ENCODE measurements at places on chromosomes 4 and X.

DNA sequence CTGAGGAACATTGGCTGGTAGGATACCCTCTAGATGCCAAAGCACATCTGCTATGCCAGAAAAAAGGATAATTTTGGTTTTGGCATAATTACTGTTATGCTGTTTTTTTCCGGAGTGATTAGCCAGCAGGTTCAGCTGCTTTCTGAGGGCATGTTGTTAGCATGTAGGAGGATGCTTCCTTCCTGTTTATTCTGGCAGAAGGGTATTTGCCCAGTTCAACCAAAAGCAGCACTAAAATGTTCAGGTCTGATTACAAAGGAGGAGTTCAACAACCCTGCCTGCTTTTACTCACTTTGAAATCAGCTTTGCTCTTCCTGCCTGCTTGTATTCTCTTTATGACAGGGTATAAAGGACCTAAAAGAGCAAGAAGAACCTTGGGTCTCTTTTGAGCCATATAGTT, 21.9 kb downstream of the ERCC6L start:
- DNase-seq, result no peak

GRCh38 chr4:174503079-174503715, 19.1 kb downstream of the HPGD start:
- no peak for DNase-seq

- DNase-seq, result no peak
Observed at GRCh38 chr4:62912531-62912930, 1496.7 kb downstream of the TECRL start.

- DNase-seq, result no peak
Observed at GRCh38 chrX:70402721-70403120, 20.4 kb upstream of the GDPD2 start.

GRCh38 chr4:51878431-51878830, 35.5 kb downstream of the DCUN1D4 start:
- no peak for DNase-seq

GRCh38 chr4:37946503-37947179, 13.6 kb upstream of the PTTG2 start:
- DNase-seq, result no peak

- no peak for DNase-seq
Observed at GRCh38 chr4:113153529-113154101, 104.2 kb downstream of the ANK2 start.

DNA sequence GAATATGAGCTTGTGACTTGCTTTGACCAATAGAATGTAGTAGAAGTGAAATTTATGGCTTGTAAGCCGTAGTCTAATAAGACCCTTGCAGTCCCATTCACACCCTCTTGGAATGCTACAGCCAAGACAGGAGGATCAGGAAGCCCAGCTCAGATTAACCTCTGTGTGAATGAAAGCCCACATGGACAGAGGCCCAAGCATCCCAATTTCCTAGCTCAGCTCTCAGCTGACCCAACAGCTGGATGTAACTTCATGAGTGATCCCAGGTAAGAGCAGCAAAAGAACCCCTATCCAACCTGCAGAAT, 12.8 kb upstream of the PPM1K start:
- no peak for DNase-seq

DNA sequence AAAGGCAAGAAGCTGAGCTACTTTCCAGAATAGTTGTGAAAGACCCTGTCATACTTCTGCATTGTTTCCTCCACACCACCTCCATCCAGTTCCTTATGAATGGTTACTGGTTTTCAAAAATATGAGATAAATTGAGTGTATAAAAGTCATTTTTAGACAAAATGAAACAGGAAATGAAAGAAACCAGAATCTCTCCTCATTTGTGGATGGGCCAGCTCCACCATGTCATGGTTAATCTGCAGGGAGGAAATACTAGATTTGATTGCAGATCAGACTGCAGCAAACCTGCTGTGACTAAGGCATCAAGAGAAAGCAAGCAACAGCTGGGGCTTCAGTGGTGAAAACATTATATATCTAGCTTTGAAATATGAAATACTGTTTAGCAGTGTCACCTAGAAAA, 23.8 kb downstream of the F9 start:
- DNase-seq, result no peak

GRCh38 chr4:41963105-41963504, 18.5 kb upstream of the DCAF4L1 start:
- no peak for DNase-seq

DNA sequence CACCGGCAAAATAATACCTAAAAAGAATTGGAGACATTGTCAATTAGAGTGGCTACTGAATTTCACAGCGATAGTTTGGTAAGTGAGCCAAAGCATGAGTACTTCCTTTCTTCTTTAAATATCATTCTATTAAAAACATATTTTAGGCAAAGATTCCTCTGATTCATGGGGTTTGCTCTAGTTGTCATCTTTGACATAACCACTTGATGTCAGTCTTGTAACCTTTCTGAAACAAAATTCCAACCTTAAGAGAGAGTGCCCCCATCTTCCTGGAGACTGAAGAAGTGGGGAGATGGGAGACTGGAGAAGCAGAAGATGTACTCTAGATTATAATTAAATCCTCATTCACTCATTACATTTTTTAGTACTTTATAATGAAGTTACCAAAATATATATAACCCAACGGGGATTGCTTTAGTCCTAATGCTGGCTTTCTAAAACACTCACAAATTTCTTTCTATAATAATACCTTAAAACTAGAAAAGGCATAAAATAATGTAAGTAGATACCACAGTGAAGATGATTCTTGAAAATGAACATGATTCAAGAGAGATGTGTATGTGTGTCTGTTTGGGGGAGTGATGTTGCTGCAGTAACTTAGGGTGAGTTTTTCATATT, 96.4 kb downstream of the EMCN start:
- DNase-seq, result no peak

DNA sequence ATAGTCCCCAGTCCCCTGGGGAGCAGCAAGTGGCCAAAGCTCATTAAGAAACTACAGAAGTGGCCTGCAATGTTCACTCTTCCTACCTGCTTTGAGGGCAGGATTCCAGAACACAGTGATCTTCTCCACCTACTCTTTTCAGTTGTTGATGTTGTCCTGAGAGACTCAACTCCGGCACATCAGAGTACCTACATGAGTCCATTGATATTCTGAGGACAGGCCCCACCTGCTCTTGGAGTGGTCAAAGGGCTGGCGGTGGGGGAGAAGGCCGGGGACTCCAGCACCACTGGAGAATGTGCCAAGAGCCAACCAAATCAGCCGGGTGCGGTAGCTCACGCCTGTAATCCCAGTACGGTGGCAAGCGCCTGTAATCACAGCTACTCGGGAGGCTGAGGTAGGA, 29.8 kb upstream of the DDX3X start:
- no peak for DNase-seq

DNA sequence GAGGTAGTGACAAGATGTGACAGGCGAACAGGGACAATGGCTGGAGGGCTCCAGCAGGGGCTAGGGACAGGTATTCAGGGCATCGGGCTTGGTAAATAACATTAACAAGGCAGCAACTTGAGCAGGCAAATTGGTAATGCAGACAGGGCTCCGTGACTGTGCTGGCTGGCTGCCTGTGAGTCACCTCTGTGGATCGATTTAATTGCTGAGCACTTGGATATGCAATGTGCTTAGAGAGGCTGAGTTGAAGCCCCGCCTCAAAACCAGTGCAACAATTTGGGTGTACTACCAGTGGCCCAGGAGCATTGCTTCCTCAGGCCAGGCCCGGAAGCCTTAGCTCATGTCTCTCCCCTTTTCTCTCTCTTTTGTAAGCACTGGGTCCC, 19.5 kb downstream of the CNGA2 start:
- no peak for DNase-seq

GRCh38 chr4:94181815-94182214, 25.9 kb upstream of the SMARCAD1 start:
- DNase-seq, result no peak

- DNase-seq, result no peak
Observed at GRCh38 chr4:128830906-128831503, 21.5 kb downstream of the JADE1 start.

DNA sequence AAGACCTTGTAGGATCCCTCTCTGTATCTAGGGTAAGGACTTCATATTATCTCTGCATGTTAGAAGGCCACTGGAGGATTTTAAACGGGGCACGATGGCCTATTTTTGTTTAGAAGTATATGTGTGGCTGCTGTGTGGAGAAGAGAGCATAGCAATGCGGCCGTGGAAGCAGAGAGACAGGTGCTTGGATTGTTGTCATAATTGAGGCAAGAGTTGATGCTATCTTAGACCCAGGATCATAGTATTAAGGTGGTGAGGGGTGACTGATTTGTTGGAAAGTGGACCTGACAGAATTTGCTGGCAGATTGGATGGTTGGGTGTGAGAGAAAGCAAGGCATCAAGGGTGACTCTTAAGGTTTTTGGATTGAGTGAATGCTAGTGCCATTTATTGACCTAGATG, 63.4 kb downstream of the CCKAR start:
- no peak for DNase-seq

DNA sequence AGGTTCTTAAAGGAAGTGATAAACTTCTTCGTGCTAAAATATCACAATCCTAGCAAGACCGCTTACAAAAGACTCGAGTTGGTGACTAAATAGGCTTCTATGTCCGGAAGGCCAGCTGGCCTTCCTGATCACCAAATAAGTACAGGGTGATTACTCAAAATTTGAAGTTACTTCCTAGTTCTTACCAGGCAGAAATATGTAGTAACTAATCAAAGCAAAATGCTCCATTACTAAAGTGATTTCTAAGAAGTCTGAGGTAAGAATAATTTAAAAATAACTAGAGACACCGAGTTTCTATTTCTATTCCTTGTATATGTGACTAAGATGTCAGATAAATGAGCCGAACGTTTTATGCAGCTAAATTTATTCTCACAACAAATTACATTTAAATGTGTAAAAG, 62.2 kb downstream of the NSUN7 start:
- no peak for DNase-seq

DNA sequence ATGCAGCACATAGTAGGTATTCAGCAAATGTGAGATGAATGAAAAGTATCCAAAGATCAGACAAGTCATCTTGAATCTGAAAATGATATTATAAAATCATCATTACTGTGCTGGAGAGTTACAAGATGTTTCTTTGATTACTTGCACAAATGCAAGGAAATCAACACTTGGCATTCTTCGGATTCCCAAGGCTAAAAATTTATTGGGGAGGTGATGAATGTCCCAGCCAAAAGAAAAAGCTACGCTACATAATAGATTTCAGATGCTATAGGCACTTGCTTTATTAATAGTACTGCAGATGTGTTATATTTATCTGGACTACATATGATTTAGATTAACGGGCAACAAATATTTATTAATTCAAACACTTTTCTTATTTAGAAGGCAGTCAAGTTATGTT, 286.7 kb upstream of the TENM3 start:
- DNase-seq, result no peak

GRCh38 chr4:122602277-122603142, 18.4 kb downstream of the IL21 start:
- no peak for DNase-seq

GRCh38 chrX:72123471-72124185, 8.1 kb downstream of the RTL5 start:
- DNase-seq, result no peak

DNA sequence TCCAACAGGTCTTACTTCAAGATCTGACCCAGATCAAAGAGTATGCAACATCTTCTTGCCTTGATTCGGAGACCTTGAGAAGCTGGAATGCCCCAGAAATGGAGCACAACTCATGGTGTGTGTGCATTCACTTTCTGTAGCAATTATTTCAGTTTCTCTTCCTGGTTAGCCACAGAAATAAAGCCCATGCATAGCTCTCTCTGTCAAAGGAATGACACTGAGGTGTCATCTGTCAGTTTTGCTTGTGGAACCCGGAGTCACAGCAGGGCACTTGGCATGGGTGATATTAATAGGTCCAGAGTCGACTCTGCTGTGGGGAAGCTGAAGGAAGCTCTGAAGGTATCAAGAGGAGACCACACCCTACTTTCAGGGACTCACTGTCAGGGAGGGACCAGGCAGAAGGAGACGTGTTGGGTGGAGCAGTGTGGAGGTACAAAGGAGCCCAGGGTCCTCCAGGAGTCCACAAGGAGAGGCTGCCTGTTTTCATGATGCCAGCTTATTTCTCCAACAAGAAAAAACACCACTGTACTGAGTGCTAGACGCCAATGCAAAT, 10.7 kb downstream of the CLNK start:
- DNase-seq, result no peak

DNA sequence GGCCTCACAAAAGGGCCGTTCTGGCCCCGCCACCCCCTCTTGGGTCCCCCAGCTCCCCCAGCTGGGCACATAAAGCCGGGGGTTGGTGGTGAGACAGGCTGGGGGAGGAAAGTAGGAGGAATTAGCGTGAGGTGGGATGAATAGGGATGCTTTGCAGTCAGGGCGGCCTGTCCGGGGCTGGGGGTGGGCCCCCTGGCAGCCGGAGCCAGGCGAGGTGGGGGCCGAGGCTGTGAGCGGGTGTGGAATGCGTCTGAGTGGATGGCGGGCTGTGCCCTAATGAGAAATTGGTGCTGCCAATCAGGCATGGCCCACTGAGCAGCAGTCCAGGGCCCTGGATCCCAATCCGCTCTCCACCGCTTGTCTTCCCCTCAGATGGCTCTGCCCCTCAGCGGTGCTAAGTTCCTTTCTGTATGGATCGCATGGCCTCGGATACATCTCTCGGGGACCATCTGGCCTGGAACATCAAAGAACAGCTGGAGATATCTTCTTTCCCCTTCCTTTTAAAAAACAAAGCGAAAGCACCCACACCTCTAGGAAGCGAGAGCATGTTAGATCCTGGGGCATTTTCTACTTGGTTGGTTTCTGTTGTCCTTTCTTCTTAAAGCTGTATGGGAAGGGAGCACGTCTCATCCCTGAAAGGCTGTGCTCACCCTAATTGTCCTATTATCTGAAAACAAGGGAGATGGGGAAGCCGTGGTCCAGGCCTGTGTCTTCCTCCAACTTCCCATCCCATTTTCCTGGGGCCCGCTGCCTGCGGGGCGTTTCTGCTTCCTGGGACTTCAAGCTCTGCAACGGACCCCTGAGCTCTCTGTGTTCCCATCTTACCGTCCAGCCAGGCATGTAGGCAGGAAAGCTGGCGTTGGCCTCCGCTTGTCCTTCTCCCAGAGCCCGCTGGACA, 106.9 kb downstream of the SORCS2 start:
- DNase-seq, result no peak

DNA sequence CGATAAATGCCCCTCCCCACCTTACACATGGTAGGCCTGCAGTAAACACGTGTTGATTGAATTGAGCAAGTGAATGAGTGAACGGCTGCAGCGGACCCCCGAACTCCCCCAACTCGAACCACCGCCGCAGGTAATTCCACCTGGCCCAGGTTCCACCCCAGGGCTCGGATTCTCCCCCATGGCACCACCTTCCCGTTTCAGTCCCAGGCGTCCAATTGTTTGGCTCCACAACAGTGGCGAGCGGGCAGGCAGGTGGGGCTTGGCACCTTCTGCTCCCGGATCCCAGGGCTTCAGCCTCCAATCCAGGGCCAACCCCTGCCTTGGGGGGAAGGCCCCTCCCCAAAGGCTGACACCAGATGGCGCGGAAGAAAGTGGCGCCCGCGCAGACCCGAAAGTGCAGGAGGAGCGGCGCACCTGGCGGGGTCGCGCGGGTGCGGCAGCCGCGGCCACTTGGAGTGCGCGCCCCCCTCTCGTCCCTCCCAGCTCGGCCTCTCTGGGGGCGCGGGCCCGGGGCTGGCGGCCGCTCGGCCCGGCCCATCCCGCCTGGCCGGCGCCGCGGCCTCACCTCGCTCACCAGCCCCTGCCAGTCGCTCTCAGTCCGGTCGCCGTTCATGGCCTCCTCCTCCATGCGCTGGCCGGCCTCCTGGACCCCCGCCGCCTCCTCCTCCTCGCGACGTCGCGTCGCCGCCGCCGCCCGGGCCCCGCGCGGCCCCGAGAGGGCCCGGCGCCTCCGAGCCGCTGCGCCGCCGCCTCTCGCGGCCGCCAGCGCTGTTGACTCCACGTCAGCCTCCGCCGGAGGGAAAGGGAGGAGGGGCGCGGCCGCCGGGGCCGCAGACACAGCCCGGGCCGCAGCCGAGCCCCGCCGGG, at the start of gene CCDC149:
Gene CCDC149, minus strand, starts transcription at position 791 of the 867 bp plus-strand sequence. Its CDS starts 178 bp downstream, at position 613.
- DNase-seq, result no peak

GRCh38 chr4:108351791-108352190, 183.1 kb upstream of the LEF1 start:
- no peak for DNase-seq

Data from vagina (tissue), 2 donors.